ENCODE measurements at places on chromosomes 3 and 15.

DNA sequence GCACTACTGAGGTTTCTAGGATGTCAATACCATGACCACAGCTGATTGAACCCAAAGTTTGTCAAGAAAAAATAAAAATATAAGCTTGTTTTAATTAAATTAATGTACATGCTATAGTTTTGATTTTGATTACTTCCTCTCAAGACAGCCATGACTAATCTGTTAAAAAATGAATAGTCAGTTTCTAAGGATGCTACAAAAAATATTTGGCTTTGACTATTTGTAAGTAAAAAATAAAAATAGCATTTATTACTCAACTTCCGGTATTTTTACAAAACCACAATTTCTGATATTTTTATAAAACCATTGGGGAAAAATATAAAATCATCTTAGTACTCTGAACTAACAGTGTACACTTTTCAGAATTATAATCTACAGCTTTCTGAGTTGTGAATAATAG lies 12.1 kb upstream of the TEX9 start:
- peak; percentile 24 for DNase-seq

- DNase-seq: no peak
Measured at GRCh38 chr3:105140899-105141367, 225.8 kb upstream of the ALCAM start.

GRCh38 chr3:67077656-67078055 lies 79.5 kb downstream of the KBTBD8 start:
- no peak for DNase-seq

GRCh38 chr3:187062526-187063177 lies 76.6 kb downstream of the RPL39L start:
- peak; percentile 20 for DNase-seq

GRCh38 chr15:39833515-39833981 lies 50.9 kb upstream of the FSIP1 start:
- no peak for DNase-seq

All from suppressor macrophage treated with lipopolysaccharide for 1 hour (primary cell).